HS-5 (cell line): ENCODE measurements at places on chromosomes 2 and 18.
A peak's percentile ranks its signal among the peaks of the same experiment; 100 is the strongest.

DNA sequence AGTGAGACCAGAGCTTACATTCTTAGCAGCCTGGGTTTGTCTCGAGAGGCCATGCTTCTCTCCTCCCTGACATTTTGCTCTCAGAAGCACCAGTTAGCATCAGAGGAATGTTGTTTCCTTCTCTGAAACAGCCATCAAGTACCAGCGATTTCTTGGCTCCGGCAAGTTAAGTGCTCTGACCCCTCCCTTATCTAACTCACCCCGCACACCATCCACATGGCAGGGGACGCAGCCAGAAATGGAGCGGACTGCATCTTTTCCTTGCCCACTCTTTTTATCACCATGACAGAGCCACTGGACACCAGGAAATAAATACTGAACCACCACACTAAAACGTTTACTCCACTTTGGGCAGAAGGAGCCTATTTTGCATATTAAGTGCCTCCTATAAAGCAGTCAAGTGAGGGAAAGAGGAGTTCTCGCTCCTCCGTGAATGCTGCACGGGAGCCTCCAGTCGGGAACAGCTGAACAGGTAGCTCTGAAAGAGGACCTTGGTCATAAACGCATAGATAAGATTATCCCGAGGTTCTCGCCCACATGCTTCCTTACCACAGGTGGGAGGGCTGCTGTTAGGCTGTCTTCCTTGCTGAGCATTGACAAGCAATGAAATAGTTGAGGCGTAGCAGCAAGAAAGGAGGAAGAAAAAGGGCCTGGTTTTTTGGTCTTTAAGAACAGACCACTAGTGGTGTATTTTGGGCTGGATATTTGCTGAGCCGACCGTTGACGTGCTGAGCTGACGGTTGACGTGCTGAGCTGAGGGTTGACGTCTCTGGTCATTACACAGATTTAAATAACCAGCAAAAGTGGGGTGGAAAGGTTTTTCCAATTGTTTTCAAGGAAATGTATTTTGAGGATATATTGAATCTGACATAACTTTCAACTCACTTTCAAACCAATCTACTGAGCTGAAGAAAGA lies 71.4 kb upstream of the ITGB6 start:
- DNase-seq, result no peak

DNA sequence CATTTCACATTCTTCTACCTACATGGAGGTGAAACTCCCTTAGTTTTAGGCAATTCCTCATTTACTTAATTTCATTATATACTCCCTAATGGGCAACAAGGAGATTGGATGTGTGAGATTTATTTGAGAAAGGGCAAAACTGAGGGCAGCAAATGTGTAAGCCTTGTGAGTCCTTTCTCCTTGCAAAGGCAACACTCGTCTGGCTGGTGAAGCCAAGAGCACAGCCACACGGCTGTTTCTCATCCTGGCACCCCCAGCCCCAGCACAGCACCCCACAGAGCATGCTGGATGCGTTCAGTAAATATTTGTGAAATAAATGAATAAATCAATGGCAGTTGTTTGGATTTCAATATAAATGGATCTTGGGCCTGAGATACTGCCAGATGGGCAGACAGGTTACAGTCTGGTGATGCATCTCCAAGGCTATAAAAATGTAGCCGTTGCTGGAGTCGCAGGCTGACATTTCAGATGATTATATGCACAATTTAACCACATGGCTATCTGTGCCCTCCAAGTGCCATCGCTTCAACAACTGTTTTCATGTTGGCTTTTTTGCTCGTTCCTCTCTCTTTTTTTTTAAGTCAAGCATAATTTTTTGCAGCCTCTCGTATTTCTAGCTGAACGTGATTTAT lies 154.1 kb upstream of the REV1 start:
- DNase-seq, result no peak

DNA sequence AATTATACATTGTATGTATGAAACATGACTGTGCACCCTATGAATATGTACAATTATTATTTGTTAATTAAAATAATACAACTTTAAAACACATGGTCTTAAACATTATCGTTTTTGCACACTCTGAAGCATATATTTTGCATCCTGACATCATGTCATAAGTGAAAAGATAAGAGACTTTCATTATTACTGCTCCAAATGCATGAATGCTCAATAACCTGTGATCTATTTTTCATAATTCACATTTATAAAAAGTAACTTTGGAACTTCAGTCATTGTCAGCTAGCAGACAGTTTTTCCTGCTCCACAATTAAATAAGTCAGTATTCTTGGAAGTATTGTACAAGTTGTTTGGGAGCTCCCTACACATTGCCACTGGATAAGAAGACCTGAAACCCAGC lies 1.3 kb upstream of the ITPRIPL1 start:
- DNase-seq, result no peak

GRCh38 chr2:174621323-174621722 lies 23.7 kb upstream of the WIPF1 start:
- DNase-seq, result no peak

GRCh38 chr2:2876331-2877221 lies 501.0 kb downstream of the EIPR1 start:
- DNase-seq, result no peak

- DNase-seq, result no peak
Measured at GRCh38 chr2:134079373-134079772, 174.5 kb upstream of the MGAT5 start.

DNA sequence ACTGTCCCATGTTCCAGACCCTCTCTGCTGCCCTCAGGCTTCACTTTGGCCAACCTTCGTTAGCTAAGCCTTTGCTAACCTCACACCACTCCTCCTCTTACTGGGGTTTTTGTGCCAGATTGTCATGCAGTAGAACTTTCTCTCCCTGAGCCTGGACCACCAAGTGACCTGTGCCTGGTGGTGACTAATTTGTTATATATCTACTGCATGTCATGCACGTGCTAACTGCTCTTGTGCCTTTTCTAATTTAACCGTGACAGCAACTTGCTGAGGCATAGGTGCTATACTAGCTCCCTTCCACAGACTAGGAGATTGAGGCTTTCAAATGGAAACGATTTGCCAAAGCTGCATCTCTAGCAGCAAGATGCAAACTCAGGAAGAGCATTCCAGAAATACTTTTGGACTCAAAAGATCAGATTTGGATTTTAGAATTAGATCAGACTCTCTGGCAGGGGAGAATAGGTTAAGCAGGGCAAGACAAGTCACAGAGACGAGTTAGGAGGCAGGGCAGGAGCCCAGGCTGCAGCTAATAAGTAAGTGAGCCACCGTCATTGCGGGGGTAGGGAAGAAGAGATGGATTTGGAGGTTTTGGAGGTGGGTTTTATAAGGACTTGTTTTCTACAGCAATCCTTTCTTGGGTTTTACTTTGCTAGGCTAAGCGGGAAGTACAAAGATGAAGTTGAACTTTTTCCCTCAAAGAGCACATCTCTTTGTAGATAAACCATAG lies 1.8 kb downstream of the PPP1R7 start:
- no peak for DNase-seq

GRCh38 chr2:180412219-180412618 lies 405.1 kb upstream of the CWC22 start:
- no peak for DNase-seq

DNA sequence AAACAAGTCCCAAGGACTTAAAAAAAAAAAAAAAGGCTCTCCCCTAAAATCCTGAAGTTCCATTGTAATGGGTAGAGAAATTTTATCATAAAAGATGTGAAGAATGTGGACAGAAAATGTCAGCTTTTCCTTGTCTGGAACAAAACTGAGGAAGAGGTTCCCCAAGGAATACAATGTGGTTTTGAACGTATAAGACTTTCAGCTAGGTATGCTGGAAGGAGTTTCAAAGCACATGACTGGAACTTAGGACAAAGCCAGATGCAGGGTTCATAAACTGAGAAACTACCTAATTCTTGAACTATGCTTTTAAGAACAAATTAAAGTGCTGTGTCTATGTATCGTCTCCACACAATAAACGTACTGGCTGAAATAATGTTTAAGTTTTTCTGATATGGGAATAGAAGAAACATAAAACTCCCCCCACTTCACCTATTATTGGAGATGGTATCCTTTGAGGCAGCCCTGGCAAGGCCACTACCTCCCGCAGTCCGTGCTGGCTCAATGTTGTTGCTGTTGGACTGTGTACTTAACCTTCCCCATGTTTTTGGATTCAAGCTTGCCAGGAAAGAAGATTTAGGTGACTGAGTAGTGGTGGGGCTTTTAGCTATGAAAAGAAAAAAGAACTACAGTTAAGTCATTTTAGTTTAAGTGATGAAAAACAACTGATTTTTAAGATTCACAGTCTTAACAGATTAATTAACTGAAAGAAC lies 84.2 kb upstream of the DNER start:
- DNase-seq, result no peak

DNA sequence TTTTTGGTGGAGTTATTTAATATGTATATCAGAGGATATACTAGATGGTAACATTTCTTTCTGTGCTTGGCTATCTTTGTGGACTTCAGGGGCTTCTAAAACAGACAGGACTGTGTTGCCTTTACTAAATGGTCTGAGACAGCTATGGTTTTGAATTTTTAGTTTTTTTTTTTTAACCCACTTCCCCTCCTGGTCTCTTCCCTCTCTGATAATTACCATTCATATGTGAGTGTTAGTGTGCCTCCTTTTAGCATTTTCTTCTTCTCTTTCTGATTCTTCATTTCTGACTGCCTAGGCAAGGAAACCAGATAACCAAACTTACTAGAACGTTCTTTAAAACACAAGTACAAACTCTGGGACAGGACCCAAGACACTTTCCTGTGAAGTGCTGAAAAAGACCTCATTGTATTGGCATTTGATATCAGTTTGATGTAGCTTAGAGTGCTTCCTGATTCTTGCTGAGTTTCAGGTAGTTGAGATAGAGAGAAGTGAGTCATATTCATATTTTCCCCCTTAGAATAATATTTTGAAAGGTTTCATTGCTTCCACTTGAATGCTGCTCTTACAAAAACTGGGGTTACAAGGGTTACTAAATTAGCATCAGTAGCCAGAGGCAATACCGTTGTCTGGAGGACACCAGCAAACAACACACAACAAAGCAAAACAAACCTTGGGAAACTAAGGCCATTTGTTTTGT lies 52.7 kb downstream of the SMAD4 start:
- DNase-seq, result no peak

- no peak for DNase-seq
Measured at GRCh38 chr2:96158554-96158940, 13.3 kb upstream of the DUSP2 start.

DNA sequence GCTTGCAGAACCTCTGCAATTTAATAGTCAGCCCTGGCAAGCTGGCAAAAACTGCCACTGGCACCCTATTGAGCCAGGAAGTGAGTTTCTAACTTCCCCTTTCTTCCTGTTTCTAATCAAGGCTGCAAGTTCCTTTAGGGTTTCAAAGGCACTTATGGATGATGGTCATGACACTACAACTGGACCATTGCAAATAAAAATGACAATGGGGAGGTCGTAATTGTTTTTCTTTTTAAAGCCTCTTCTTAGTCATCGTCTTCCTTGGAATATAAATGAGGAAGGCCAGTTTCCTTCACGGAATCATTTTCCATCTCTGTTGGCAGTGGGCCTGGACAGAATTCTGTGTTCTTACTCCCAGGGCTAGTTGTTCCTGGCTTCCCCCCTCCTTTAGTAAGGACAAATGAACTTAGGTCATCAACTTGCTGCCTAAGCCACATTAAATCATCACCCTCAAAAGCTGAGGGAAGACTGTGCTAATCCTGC lies 35.8 kb downstream of the SH3RF3 start:
- no peak for DNase-seq

GRCh38 chr2:26491563-26492167 lies 13.7 kb upstream of the OTOF start:
- no peak for DNase-seq

- no peak for DNase-seq
Measured at GRCh38 chr2:130183512-130184373, 1.7 kb downstream of the MZT2B start.

DNA sequence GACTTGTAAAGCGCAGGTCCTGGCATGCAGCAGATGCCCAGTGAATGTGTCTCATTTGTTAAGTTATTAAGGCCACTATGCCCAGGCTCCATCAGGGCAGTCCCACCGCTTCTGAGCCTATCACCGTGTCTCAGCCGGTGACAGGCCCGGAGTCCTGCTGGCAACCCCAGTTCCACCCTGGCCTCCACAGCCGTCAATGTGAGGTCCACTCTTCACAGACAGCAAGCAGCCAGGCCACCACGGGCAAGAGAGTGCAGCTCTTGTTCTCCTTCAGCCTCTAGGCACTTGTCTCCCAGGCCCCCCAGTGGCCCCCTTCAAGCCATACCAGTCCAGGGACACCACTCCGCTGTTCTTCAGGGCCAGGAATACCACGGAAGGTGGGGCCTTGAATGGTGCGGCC lies 22.6 kb downstream of the CFAP65 start:
- DNase-seq, result no peak

- DNase-seq, result no peak
Measured at GRCh38 chr2:241906826-241907570, 37.5 kb downstream of the RTP5 start.

GRCh38 chr2:201136889-201137321 lies 20.9 kb downstream of the CFLAR start:
- no peak for DNase-seq

- peak; percentile 19 for DNase-seq
Measured at GRCh38 chr2:143730155-143730952, 601.1 kb downstream of the ARHGAP15 start.
